ENCODE measurements at places on chromosomes 7 and 10. TPM values are rescaled to one million over a fixed set of nuclear protein-coding genes. Genes with fewer than 3 reads are reported as not detected.

GRCh38 chr7:4297918-4298219 lies 384.2 kb upstream of the FOXK1 start:
- H3K4me1 ChIP-seq: no peaks in the 10 kb centered on the region
- H3K27me3 ChIP-seq: no peaks in the 10 kb centered on the region
- H3K36me3 ChIP-seq: no peaks in the 10 kb centered on the region
- no peak for DNase-seq
- H3K27ac ChIP-seq: no peak overlapping the region

DNA sequence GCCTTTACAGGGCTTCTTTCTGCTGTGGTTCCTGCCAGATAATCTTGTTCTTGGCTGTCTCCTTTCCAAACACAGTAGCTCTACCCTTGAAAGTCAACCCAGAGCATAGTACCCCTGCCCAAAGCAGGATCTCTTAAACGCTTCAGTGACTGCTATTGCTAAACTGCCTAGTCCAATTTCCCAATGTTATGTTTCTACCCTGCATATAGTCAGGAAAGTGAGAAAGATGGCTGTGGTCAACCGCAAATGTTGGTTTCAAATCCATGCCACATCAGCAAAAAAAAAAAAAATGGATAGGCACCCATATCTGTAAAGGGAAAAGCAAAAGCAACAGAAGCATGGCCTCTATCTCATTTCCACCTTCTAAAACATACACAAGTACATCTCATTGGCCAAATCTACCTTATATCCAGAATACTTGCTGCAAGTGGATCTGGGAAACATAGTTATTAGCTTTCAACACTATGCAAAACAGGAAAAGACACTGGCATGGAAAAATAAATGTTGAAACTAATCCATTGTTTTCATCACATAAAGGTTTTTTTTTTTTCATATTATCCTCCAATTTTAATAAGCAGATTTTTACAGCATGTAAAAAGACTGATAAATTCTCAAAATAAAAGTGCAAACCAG lies 59.8 kb downstream of the DNAJC1 start:
- DNase-seq: no peak
- H3K4me3 ChIP-seq: no peak overlapping the region
- H3K4me1 ChIP-seq: peaks cover 24% of the 10 kb centered on the region
- H3K27ac ChIP-seq: no peak overlapping the region

- H3K27ac ChIP-seq: no peak overlapping the region
- H3K4me3 ChIP-seq: no peak overlapping the region
- H3K27me3 ChIP-seq: no peaks in the 10 kb centered on the region
- H3K36me3 ChIP-seq: no peaks in the 10 kb centered on the region
- no peaks in the 10 kb centered on the region for H3K4me1 ChIP-seq
Measured at GRCh38 chr7:69035826-69036225, 562.4 kb upstream of the AUTS2 start.

DNA sequence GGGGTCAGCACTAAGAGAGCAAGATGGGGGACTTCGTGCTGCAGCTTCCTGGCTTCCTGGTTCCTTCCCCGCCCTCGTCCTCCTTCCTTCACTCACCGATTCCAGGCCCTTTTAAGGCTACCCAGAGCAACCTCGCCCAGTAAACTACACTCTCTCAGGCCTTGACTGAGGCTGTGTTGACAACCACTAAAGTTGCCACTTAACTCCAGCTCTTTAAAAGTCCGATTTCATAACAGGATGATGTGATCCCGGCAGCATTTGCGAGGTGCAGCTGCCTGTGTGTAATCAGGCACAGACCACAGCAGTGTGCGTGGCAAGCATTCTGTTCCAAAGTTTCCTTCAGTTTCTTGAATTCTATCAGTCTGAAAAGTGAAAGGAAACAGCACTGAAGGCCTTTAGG lies 110.6 kb downstream of the RAB11FIP2 start:
- H3K4me3 ChIP-seq: no peak overlapping the region
- no peaks in the 10 kb centered on the region for H3K4me1 ChIP-seq

DNA sequence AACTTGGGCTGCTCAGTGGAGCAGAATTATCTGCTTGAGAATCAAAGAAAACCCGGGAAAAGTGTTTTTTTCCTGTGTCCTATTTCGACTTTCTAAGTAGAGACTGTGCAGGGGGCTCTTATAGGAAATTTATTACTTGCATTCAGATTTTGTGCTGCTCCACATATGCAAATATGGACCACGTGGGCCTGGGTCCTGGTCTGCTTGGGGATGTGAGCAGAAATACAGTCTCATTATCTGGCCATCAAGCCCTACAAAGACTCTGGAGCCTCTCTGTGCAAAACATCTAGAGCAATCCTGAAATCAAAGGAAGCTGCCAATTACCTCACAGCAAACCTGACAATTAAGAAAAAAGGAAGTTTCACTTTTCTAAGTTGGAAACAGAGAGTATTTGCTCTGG lies 216.9 kb downstream of the LRMDA start:
- H3K36me3 ChIP-seq: no peaks in the 10 kb centered on the region
- H3K27me3 ChIP-seq: no peaks in the 10 kb centered on the region
- H3K4me1 ChIP-seq: peaks cover 21% of the 10 kb centered on the region
- no peak for DNase-seq

The GIMAP6 gene
- total RNA-seq: 52.7 TPM

The BMPER gene
- 4.2 TPM for total RNA-seq

DNA sequence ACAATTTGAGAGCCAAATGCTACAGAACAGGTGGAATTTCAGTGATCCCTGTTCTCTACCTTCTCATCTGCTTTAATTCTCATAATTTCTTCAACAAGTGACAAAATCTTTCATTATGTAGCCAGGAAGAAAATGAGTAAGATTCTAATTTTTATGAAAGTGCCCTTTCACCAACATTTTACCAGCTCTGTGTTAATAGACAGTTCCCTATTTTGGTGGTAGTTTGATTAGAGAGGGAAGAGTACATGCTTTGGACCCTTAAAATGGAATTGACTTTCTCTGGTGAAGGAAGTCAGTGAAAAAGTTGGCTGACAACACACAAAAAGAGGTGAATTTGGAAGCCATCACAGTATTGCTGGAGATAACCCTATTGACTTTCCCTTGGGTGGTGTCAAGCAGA lies 61.7 kb downstream of the CACNB2 start:
- peaks cover 17% of the 10 kb centered on the region for H3K4me1 ChIP-seq
- H3K36me3 ChIP-seq: no peaks in the 10 kb centered on the region
- H3K4me3 ChIP-seq: no peak overlapping the region
- H3K27ac ChIP-seq: no peak overlapping the region
- no peak for DNase-seq

The NSMCE4A gene
- total RNA-seq: 31.8 TPM

The TMEM196 gene
- not detected for total RNA-seq

DNA sequence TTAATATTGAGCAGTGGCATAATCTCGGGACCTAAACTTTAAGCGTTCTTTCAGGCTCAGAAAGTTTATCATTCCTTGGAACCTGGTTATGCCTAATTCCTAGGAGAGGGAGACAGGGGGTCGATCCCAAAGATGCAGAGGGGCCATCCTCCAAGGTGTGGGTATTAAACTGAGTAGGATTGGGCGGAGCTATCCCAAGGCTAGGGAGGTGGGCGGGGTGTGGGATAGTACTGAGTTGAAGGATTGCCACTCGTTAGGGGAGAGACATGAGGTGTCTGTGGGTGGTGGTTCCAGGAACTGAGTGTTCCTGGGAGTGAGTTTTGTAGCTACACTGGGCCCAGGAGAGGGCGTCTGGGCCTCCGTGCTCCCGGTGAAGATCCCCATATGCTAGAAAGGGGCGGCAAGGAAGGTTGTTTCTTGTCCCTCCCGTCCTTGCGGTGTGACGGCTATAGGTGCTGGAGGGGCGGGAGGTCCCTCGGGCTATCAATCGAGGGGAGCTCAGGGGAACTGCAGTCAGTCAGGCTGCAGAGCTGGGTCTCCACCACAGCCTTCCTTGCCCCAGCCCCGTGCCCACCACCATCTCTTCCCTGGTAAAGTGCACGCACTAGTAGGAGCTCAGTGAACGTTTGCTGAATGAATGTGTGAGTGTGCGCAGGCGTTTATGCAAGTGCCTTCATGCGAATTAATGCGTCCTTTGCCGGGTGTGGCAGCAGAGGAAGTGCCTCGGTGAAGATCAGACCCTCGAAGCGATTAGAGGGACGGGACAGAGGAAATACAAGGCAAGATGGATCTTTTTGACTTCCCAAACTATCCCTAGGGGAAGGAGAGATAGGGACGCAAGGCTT lies 3.0 kb upstream of the HMX2 start:
- peaks cover 100% of the 10 kb centered on the region for H3K27me3 ChIP-seq
- H3K27ac ChIP-seq: no peak overlapping the region
- H3K4me1 ChIP-seq: no peaks in the 10 kb centered on the region
- DNase-seq: no peak
- no peak overlapping the region for H3K4me3 ChIP-seq

DNA sequence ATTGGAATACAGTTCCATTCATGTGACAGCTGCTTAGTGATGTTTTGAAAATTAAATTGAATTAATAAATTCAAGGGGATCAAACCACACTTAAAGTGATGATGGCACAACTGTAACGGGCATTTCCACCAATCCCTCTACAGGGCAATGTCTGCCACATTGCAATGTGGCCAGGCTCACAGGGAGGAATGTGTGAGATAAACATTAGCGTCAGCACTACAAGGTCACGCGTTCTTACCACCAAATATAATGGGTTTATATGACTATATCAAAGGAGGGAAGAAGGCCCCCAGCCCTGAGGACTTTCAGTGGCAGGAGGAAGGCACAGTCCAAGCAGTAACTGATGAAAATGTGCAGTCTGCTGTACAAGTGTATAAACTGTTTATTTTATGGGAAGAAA lies 31.1 kb upstream of the CELF2 start:
- no peaks in the 10 kb centered on the region for H3K27me3 ChIP-seq
- H3K4me3 ChIP-seq: no peak overlapping the region

GRCh38 chr10:2777666-2778355 lies 289.5 kb upstream of the PFKP start:
- no peaks in the 10 kb centered on the region for H3K36me3 ChIP-seq
- no peak for DNase-seq
- peaks cover 10% of the 10 kb centered on the region for H3K27me3 ChIP-seq
- H3K27ac ChIP-seq: no peak overlapping the region
- H3K4me3 ChIP-seq: no peak overlapping the region

DNA sequence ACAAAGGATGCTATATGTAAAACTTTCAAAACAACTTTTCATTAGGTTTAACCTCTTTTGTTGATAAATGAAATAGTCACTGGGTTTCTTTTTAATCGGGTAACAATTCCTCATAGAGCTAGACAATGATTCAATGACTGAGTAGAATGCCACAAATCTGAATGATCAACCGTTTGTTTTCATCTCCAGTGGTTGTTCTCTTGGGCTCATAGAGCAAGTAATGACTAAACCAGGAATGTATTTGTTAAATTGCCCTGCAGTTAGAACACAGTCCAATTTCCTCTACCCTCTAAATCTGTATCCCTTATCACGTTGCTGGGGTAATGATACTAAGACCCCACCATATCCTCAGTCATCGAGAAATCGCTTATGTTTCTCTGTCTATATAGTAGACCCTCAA lies 40.0 kb downstream of the CNNM1 start:
- no peak for DNase-seq
- H3K4me1 ChIP-seq: no peaks in the 10 kb centered on the region
- no peak overlapping the region for H3K4me3 ChIP-seq
- no peak overlapping the region for H3K27ac ChIP-seq
- H3K36me3 ChIP-seq: no peaks in the 10 kb centered on the region

The CNPY1 gene
- total RNA-seq: not detected

The MGAM2 gene
- total RNA-seq: 0.12 TPM

The FOXI2 gene
- 0.22 TPM for total RNA-seq

DNA sequence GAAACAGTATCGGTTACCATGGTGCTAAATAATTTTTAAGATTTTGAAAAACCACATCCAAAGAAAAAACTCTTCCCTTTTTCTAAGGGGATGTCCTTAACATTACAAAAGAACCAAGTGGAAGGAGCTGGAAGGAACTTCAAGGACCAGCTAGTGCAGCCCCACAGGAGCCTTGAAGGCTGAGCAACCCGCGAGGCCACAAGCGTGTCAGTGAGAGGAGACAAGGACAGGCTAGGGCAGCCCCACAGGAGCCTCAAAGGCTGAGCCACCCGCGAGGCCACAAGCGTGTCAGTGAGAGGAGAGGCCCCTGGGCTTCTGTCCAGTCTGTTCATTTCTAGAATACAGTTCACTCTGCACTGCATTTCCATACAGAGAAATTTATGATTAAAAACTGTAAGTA lies 80.1 kb upstream of the ATP6V0A4 start:
- H3K4me3 ChIP-seq: no peak overlapping the region
- peaks cover 10% of the 10 kb centered on the region for H3K4me1 ChIP-seq
- no peak for DNase-seq

DNA sequence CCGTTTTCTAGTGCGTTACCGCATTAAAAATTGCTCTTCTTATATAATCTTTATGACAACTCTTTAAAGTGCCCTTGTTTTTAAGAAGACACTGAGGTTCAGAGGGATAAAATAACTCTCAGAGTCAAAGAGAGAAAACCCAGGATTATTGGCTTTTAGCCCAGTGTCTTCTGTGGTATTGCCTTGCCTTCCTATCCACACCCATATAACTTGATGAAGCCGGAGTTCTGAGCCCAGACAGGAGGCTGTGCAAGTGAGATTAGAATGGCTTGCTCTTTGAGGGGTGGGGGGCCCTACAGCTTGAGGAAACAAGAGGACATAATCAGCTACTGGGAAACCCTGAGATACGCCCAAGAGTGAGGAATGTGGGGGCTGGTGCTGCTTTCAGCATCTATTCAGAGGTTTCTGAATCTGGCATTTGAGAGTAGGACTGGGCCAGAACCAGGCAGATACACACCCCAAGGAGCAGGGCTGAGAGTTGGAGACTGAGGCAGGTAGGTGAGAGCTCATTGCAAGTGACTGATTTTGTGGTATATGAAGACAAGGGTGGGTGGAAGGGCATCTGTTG lies 2.3 kb downstream of the PRXL2A start:
- H3K4me3 ChIP-seq: no peak overlapping the region
- DNase-seq: no peak
- H3K36me3 ChIP-seq: no peaks in the 10 kb centered on the region
- peaks cover 75% of the 10 kb centered on the region for H3K4me1 ChIP-seq

The CREB5 gene
- total RNA-seq: 15.4 TPM

- no peak overlapping the region for H3K4me3 ChIP-seq
- no peaks in the 10 kb centered on the region for H3K27me3 ChIP-seq
- H3K36me3 ChIP-seq: no peaks in the 10 kb centered on the region
- no peak overlapping the region for H3K27ac ChIP-seq
Measured at GRCh38 chr10:49107887-49108267, 7.4 kb downstream of the VSTM4 start.

GRCh38 chr7:31963569-31964175 lies 106.5 kb downstream of the PDE1C start:
- no peaks in the 10 kb centered on the region for H3K36me3 ChIP-seq
- H3K27me3 ChIP-seq: no peaks in the 10 kb centered on the region
- DNase-seq: no peak
- peak overlapping the region; percentile 77 for H3K27ac ChIP-seq

DNA sequence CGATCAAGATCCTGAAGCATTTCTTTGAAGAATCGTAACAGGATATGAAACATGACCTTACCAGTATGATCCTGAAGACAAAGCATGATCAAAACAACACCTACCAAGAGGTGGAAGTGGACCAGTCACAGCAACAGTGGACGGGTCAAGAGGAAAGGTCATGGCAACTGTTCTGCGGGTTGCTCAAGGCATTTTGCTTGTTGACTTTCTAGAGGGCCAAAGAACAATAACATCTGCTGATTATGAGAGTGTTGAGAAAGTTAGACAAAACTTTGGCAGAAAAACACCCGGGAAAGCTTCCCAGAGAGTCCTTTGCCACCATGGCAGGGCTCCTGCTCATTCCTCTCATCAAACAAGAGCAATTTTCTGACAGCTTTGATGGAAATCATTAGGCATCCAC lies 65.6 kb upstream of the LRRC18 start:
- no peaks in the 10 kb centered on the region for H3K27me3 ChIP-seq
- no peak overlapping the region for H3K4me3 ChIP-seq
- H3K27ac ChIP-seq: no peak overlapping the region
- H3K4me1 ChIP-seq: peaks cover 24% of the 10 kb centered on the region
